A172 (cell line): ENCODE measurements at places on chromosomes 16 and 17.
A peak's percentile ranks its signal among the peaks of the same experiment; 100 is the strongest.

GRCh38 chr16:23679986-23680336 is 1.3 kb downstream of the PLK1 start:
- DNase-seq = no peak

DNA sequence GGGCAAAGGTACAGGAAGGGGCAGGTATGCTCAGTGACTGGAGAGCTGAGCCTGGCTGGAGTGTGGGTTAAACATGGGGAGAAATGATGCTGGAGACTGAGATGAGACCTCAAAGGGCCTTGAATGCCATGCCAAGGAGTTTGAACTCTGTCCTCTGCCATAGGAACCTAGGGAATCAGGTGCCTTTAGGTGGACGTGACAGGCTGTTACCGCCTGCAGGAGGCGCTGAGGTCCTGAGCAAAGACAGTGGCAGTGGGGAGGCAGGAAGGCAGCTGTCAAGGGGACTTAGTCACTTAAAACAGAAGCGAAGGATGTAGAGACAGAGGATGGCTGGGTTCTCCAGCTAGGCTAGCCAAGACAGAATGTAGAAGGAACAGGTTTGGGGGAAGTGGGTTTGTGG is 9.1 kb downstream of the PSMB3 start:
- peak; percentile 31 for DNase-seq

DNA sequence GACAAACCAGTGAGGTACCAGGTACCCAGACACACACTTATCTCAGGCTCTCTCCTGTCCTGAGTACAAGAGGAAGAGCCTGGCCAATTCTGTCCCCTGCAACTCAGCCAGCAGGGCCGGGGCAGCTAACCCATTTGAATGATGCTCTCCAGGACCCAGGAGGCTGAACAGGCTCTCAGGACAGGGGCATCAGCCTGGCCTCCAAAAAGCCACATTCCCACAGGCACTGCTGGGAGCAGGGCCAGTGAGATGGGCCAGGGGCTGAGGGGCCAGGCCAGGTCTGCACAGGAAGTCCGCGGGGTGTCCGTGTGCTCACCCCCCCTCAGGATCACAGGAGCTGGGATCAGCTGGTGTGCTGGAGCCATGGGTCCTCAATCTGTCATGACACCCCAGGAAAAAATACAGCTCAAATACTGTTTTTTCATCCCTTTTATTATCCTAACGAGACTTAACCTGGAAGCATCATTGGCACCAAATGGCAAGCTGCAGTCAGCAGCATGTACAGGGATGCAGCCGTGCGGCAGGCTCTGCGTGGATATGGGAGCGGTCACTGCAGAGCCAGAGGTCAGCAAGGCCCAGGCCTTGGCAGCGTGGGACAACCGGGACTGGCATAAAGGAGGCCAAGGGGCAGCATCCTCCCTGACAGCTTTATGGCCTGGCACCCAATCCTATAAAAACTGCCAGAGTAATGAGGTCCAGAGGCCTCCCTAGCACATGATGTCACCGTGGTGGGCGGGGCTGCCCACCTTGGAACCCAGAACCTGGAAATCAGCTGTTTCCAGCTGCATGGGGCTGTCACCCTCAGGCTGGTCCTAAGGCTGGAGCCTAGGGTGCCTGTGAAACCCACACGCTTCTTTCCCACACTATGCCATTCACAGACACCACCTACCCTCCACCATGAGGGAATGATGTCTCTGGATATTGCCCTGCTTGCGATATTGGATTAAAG is 276.7 kb downstream of the C16orf95 start:
- no peak for DNase-seq

- no peak for DNase-seq
Measured at GRCh38 chr17:6596511-6596910, 40.2 kb upstream of the PITPNM3 start.

DNA sequence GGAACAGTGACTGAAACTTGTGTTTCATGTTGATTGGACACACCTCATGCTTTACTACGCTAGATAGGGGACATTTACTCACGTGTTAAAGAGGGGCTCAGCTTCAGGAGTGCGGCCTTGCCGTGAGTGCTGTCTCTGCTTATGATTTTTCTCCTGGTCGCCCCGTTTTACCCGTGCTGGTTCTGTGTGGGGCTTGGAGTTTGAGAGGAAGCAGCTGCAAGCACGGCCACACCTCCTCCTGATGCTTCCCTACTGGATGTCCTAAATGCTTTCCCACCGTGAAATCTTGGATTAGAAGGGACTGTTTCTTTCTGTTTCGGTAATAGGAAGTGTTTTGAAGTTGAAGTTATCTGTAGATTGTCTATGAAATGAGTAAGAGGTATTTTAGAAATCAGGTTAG is 54.0 kb upstream of the ZNF750 start:
- DNase-seq = no peak

DNA sequence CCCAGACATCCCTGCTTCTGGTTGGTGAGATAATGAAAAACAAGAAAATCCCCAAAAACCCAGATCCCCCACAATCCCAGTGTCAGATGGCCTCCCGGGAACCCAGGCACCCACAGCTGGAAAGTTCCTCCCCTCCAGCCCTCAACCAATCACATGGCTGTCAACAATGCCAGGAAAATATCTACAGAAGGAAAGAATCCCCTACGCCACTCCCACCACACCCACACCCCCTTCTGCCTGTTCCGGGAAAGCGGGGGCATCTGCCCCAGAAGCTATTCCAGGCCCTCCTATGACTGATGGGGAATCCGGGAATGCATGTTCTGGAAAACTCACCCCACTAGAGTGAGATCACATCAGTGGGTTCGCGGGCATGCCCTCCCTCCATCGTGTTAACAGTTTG is 1.8 kb downstream of the TMEM95 start:
- no peak for DNase-seq

DNA sequence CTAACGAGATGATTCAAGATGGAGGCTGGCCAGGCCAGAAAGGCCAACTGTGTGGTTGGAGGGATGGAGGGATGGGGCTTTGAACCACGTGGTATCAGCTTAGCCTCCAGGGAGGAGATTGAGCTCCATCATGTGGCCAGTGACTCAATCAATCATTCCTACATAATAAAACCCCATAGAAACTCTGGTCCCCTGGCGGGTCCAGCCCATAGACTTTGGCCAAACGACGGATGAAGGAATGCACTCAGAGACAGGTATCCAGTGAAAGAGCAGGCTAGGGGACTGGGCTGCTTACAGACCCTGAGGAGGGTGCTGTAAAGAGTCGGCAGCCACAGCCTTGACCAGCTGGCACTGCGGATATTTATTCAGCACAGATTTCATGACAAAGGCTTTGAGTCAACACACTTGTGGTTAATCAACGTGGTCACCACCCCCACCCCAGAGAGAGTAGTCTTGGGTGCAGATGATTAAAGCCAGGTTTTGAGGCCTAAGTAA is 308.7 kb upstream of the TNRC6C start:
- DNase-seq = peak; percentile 59

- DNase-seq = no peak
Measured at GRCh38 chr16:58793366-58793765, 59.2 kb upstream of the GOT2 start.

DNA sequence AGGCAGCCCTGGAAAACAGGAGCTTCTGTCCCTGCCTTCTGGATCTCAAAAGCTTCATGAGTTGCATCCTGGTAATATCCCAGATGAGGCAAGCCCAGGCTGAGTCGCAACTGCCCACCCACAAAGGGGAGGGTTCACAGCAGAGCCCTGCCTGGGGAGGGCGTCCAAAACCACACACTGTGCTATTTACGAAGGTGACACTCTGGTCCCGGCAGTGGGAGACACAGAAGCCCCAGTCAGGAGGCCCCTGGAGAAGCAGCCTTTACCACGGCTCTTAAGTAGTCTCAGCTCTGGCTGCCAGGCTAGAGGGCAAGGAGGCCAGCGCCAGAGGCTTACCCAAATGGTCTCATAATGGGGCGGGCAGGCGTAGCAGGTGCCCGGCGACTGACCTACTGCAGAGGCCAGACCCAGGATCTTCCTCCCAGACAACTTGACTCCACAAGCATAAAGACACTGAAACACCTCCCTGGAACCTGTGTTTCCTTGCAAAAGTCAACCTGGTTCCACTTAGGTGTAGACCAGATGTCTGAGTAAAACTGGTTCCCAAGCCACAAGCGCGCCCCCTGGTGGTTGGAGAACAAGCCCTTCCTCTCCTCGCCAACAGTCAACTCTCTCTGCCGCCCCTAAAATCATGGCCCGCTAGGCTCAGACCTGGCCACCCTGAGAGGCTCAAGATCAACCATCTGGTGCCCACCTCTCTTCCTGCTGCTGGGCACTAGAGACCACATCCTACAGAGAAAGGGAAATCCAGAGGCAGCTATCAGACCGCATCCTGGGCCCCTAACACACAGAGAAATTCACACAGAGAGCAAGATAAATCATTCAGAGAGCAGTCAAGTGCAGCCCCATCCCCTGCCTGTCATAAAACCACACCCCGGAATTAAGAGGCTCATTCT is 5.2 kb downstream of the AXIN2 start:
- DNase-seq = peak; percentile 53

- DNase-seq = no peak
Measured at GRCh38 chr17:76327696-76328095, 19.6 kb upstream of the QRICH2 start.

DNA sequence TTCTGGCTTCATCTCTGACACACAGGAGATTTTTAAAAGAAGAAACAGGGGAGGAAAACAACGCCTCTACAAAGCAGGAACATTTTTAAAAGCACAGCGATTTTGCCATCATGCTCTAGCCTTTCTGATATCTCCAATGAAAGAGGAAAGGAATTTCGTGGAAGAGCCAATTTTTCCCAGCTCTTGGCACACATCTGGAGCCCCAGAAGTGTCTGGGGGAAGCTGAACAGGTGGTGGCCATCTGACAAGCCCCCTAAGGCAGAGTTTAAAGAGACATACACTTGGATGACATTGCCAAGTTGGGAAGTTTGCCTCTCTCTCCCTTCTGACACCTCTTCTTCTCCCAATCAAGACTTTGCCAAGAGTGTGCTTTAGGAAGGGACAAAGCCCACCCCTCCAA is 82.1 kb downstream of the CCT6B start:
- DNase-seq = no peak

DNA sequence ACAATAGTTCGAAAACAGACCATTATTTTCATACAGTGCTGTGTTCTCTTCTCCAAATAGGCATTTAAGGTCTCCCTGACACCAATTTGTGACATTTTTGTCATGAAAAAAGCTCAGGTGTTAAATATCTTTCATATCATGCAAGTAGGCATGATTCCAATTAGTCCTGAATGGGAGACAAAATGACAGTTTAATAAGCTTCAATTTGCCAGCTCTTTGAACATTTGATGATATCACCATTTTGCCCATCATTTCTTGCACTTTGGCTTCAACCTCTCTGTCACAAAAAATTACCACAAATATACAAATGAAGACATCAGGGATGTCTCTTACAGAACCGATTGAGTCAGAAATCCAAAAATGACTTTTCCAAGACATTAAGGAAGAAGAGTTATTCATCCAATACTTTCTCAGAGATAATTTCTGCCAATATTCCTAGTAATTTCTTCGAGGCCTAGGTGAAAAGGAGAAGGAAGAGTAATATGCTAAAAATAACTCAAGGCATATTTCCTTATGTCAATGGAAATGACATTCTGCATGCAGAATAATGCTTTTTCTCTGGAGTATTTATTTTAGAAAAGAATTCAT is 298.1 kb downstream of the CEP112 start:
- no peak for DNase-seq

DNA sequence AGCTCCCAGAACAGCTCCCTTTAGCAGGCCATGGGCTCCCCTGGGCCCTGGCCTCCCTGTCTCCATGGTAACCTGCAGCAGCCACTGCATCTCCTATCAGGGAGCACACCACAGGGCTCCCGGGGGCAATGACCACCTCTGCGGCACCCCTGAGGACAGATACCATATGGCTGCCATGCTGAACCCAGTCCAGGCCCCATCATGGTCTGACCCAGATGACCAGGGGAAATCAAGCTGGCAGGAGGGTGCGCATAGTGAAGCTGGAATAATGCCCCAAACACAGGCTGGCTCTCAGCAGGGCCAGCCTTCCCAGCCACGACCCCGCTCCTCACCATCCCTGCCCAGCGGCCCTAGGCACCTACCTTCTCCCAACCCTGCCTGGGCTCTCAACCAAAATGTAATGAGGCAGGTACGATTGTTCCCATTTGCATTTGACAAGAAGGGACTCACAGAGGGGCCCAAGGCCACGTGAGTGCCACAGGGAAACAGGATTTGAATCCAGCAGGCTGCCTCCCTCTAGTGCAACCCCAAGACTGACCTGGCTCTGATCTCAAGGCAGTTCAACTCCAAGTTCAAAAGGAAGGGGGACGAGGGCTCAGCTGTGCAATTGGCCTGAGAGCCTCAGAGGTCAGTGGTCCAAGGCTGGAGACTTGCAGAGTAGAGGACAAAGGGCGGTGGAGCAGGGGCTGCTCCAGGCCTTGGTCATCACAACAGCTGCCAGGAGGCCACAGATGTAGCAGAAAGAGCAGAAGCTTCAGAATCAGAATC is 2.4 kb downstream of the RUNDC3A start:
- DNase-seq = no peak

DNA sequence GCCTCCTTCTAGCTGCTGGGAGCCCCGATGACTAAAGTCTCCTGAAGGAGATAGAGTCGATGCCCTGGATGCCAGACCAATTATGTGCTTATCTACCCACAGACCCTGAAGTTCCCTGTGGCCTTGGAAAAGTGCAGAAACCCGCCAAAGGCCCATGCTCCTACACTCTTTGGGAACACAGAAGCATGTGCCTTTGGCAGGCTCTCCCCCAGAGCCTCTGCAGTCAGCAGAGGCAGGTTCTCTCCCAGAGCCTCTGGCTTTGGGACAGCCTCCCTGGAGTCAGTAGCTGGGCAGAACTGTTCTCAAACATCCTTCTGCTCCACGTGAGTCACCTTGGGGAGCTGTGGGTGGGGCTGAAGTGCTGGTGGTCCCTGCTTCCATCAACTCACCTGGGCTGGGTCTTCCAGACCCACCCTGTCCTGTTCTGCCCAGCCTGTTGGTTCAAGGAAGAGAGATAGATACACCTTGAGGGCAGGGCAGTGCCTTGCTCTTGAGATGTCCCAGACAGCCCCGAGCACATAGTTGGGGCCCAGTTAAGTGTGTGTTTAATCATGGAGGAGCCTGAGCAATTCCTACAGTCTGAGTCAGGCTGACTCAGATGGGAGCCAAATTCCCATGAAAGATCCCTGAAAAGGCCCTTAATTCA is 3.2 kb upstream of the CDK5RAP3 start:
- peak; percentile 83 for DNase-seq

GRCh38 chr17:38430316-38430715 is 2.1 kb downstream of the ARHGAP23 start:
- DNase-seq = no peak

DNA sequence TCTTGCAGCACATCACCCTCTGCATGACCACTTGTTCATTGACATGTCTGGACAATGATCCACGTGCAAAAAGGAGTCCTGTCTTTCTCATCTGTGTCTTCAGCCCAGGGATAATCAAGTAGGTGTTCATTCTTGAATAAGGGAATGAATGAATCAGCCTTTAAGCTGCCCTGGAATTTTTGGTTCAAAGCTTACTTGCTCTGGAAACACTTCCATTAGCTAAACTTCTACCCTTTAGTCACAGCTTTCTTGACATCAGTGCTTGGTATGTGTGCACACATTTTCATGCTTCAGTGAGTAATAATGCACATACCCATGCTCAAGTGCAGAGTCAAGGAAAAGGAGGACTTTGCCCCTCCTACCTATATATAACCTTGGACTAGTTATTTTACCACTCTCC is 103.0 kb upstream of the CDH13 start:
- no peak for DNase-seq

GRCh38 chr17:7389924-7390910 is 4.1 kb downstream of the PLSCR3 start:
- no peak for DNase-seq
